ENCODE measurements at places on chromosomes 7 and 10.

DNA sequence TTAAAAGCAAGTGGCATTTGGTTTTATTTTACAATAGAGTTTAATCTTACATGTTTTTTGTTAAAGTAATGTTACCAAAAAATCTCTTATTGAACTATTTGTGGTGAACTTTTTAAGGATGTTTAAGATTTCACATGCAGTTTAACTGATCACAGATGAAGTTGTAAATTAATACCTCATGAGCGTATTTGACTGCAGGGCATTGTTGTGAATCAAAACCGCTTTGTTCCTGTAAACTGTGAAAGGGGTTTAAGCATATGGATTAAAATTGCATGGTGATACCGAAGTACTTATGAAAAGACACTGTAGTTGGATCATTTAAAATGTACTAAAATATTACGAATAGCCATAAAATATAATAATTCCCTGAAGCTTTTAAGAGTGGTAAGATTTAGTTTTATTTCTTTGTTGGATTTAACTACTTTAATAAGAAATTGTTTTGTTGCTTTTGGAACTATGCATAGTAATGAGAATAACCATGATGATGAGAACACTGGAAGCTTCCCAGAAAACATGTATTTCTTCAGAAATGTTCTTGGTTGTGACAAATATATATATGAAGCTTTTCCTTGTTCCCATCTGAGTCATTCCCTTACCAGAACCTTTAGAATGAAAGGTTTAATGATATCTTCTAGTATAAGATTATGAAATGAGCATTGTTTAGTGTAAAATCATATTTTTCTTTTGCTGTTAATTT is 131.3 kb downstream of the ADK start:
- no peak for DNase-seq

DNA sequence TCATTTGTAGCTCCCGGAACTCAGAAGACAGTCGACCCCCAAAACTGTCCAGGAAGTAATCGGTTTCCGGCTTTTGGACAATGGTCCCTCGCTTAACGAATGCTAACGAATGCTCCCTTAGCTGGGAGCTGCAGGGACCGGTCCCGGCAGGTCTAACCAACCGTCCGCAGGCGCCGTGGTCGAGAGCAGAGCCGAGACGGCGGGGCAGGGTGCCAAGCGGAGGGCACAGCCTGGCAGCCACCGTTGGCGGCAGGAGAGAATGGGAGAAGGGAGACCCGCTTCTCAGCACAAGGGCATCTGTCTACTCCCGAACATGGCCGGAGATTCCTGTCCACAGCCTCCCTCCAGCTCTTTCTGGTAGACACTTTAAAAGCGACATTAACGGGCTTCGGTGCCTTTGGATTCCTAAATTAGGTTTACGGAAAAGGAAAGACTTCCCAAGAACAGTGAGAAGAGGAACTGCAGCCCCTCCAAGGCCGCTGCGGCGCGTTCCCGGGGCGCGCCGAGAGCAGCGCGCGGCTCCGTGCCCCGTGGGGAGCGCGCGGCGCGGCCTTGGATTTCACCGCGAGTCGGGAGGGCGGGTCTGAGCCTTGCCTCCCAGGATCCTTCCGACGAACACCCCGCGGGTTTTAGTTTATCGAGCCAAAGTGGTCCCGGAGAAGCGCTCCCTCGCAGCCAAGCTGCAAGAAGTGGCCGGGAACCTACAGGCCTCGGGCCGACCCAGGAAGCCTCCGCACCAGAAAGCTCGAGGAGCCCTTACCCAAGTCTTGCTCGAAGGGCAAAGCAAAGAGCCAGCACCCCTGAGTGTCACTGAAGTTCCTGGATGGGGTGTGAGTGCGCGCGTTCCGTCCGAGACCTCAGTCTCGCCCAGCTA is 3.6 kb upstream of the TBX20 start:
- DNase-seq: no peak

- no peak for DNase-seq
Measured at GRCh38 chr7:919924-920341, 34.5 kb downstream of the ADAP1 start.

- DNase-seq: no peak
Measured at GRCh38 chr7:104960741-104961448, 53.1 kb upstream of the KMT2E start.

GRCh38 chr10:11009471-11010308 is 8.0 kb upstream of the CELF2 start:
- no peak for DNase-seq

GRCh38 chr7:112749775-112750174 is 40.4 kb downstream of the TMEM168 start:
- no peak for DNase-seq

- no peak for DNase-seq
Measured at GRCh38 chr7:141884539-141885225, 31.5 kb upstream of the OR9A4 start.

- DNase-seq: no peak
Measured at GRCh38 chr7:151436446-151437158, 3.3 kb downstream of the CRYGN start.

DNA sequence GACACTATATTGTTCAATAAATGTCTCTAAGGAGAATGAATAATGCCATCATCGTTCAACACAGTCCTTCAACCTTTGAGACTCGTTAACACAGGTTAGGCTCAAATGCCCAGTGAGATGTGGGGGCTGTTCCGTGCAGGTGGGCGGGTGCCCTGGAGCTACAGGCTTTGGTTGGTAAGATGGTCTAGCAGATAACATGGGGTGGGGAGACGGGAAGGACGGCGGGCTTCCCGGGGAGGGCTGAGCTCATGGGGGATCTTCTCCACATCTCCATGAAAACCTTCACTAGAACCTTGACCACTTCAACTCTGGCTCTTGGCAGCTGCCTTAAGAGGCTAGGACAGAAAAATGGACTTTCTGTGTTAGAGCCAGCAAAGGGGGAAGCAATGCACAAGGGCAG is 134.1 kb upstream of the TCERG1L start:
- DNase-seq: no peak

DNA sequence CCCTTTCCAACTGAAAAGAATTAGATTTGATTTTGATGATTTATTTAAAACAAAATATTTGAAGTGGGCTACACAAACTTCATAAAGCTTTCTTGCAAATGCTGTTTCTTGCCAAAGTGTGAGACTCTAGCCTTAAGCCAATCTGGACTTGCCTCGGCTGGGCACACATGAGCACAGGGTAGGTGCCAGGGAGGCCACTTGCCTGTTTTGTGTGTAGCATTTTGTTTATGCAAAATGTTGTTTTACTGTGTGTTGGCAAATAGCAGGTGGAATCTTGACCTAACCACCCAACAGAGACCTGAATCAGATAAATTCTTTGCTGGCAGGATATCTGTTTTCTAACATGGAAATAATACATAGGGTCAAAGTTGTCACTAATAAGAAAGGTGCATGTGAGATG is 161.1 kb downstream of the BMPER start:
- no peak for DNase-seq

- no peak for DNase-seq
Measured at GRCh38 chr10:14384915-14385314, 54.2 kb upstream of the FRMD4A start.

GRCh38 chr10:78451592-78451991 is 417.9 kb downstream of the RPS24 start:
- peak; percentile 8 for DNase-seq

- no peak for DNase-seq
Measured at GRCh38 chr10:35852721-35853120, 210.6 kb upstream of the FZD8 start.

GRCh38 chr7:17690030-17690429 is 250.3 kb downstream of the SNX13 start:
- no peak for DNase-seq

- no peak for DNase-seq
Measured at GRCh38 chr7:101374990-101375389, 12.3 kb downstream of the COL26A1 start.

DNA sequence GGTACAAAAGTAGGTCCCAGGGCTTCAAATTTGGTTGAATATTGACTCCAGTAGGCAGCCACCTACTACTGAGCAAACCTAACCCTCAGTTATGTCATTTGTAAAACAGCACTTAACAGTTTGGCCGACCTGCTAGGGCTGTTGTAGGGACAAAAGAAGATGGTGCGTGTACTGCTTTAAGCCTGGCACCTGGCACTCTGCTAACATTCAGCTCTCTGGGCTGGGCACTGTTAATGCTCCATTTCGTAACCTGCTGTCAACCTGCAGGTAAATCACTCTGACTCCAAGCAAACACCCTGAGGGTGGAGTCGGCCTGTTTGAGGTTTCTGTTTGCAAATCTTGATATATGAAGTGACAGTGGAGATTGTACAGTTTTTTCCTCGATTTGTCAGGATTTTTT is 7.2 kb downstream of the ZKSCAN1 start:
- peak; percentile 78 for DNase-seq

DNA sequence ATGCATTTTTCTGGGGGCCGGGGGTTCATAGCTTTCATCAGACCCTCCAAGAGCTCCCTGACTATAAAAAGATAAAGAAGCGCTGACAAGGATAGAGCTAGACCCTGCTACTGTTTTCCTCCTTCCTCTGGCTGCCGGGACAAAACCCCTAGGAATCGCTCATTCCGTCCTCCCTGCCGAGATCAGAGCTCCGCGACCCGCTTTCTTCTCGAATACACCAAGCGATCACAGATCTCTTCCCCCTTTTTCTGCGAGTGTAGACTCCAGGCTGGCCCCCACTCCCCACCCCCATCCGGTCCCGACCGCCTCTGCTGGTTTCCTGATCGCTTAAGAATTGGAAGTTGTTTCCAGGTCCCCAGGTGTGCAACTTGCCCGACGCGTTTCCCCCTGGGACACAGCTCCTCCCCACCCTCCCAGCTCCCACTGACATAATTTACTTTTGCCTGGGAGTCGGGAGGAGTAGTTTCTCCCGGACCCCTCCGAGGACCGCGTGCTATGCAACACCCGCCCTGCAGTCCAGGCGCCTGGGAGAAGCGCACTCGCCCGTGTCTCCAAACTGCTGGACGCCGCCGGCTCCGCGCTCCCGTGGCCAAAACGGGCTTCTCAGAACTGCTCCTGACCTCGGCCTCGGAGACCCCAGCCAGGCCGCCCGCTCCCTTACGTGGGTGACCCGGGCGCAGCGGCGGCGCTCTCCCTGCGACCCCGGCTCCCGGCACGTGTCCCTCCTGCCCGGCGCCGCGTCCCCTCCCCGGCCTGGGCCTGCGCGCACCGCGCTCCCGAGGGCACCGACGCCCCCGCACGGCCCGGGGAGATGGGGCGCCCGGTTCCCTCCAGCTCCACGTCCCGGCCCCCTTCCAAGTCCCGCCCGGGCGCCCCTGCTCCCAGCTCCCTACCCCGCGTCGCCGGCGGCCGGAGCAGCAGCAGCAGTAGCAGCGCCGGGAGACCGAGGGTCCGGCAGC is 552 bp downstream of the IL15RA start:
- peak; percentile 46 for DNase-seq

- no peak for DNase-seq
Measured at GRCh38 chr7:46630031-46630430, 709.0 kb upstream of the IGFBP3 start.

GRCh38 chr10:35412900-35413491 is 76.7 kb downstream of the CCNY start:
- DNase-seq: no peak

DNA sequence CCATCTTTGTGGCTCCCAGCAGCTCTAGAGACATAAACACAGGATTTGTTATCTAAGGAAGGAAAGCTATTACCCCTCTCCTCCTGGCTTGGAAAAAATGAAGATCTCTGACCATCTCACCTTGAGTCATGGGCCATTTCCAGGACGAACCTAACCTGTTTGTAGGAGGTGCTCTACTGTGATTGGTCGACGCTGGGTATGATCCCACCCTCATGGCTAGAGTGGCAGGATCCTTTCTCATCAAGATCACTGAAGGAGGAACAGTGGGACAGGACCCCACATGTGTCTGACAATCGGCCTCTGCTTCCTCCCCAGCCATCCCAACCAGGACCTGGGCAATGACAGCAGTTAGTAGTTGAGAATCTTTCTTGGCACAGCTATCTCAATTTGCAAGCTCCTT is 144.1 kb downstream of the EMX2 start:
- no peak for DNase-seq

GRCh38 chr10:132712743-132713142 is 73.2 kb downstream of the NKX6-2 start:
- DNase-seq: no peak

- DNase-seq: no peak
Measured at GRCh38 chr10:78207216-78207615, 173.6 kb downstream of the RPS24 start.

- DNase-seq: no peak
Measured at GRCh38 chr7:50868426-50869100, 85.9 kb upstream of the GRB10 start.

DNA sequence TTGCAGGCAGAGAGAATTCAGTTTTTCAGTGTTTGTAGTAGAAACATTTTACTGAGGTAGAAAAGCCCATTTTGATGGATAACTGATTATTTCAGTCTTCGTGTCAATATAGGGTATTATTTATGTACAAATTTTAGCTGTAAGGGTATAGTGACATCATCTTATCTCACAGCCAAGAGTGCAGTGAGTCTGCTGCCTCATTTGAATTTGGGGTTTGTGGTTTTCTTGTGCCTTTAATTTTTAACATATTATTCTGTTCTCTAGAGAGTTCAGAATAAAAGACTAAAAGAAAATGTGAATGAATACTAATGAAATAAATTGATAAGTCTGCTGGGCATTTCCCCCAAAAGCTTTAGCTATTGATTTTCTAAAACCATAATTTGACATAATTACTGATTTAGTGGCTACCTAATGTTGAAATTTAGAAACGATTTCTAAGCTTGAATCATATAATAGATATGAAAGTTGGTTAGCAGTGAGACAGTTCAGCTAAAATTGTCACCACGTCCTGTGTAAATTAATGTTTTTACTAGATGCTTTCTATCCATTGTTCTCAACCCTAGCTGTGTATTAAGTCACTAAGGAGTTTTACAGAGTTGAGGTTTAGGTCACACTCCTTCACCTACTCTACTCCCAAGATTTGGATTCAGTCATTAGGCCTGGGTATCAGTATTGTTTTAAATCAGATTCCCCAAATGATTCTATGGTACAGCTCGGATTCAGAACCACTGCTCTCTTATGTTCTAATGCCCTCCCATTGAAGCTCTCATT is 37.3 kb downstream of the ACADSB start:
- DNase-seq: no peak

- DNase-seq: no peak
Measured at GRCh38 chr10:28496481-28496961, 36.4 kb upstream of the WAC start.

DNA sequence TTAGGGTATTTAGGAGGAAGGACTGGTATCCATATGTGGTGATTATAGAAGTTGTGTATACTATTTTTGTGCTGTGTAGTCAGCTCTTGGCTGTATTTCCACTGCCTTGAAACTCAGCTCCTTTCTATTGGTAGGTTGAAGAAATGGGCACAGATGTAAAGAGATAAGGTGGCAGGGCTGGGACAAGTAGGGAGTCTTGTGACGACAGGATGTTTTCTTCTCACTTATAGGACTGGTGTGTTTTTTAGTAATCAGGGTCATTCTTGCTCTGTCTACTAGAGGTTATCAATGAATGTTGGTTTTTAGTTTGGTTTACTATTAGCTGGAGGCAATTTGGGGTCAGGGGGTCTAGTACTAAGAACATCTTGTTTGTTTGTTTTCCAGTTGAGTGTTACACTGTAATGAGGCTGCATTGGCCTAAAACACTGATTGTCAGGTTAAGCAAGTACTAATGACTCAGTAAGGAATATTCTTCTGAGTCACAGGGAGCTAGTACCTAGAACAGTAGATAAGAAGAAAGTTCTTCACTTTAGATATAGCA is 11.8 kb downstream of the UBN2 start:
- no peak for DNase-seq
